ENCODE measurements at places on chromosomes 6 and 20.
A peak's percentile ranks its signal among the peaks of the same experiment; 100 is the strongest.

DNA sequence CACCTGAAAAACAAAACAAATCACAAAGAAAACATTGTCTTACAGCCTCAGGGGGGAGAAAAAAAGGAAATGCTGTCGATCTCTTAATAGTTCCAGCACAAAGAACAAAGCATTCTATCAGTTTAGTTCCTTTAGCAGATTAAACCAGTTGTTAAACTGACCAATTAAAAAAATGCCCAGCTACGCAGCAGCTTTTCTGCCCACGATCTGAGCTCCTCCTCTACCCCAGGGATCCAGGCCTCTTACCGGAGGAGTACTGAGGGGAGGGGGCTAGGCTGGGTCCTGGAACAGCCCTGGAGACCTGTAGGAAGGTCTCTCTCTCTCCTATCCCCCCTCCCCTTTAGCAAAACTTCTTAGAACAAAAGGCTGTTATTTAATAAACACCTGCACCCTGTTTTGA is 13.4 kb downstream of the PTK7 start:
- no peak for DNase-seq

- DNase-seq, result no peak
Observed at GRCh38 chr6:13402711-13403110, 74.4 kb upstream of the TBC1D7 start.

- DNase-seq, result no peak
Observed at GRCh38 chr6:158270389-158271127, 41.7 kb upstream of the TULP4 start.

DNA sequence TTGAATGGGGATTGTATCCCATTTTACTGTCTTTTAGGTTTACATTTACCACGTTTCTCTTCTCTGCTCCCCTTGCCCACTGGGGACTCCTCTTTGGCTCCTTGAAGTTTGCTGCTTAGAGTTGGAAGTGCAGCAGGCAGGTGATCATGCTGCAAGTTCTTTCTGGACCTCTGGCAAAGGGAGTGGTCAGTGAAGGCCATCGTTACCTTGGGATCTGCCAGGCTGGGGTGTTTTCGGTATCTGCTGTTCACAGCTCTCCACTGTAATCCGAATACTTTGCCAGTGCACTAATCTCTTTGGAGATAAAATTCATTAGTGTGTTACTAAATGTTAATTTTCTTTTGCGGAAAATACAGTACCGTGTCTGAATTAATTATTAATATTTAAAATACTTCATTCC is 9.1 kb upstream of the EFCAB8 start:
- DNase-seq, result no peak

- no peak for DNase-seq
Observed at GRCh38 chr20:33059741-33060390, 6.2 kb downstream of the BPIFB3 start.

DNA sequence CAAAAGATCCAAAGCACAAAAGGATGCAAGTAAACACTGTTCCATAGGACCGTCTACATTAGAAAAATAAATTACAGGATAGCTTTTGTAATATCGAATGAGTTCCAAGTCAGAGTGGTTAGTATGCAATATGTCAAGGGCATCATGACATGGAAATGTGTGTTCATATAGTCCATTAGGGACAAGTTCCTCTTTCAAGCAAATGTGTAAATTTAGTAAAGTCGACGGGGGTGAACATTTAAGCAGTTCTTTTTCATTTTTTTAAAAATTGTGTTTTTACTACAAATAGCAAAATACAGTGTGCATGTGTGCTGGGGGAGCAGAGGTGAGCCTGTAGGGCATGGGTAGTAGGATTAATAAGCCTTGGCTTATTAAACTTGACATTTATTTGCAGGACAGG is 359.0 kb downstream of the ESR1 start:
- DNase-seq, result no peak

DNA sequence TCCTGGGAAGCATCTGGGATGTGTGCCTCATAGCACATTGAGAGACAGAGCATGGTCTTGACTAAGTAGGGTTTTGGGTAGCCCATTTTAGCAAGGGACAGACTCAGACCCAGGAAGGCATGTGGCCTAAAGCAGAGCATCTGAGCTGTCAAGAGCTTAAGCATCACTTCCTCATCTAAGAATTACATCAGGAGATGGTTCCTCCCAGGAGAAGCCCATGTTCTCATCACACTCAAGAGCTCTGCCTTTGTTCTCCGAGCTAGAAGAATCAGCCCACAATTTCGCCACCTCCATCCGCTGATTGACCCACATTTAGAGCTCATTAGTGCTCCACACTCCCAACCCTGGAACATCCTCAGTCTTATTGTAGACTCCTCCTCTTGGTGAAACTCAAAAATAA is 68.3 kb downstream of the NPEPL1 start:
- DNase-seq, result no peak

GRCh38 chr6:104486035-104486434 is 373.7 kb downstream of the HACE1 start:
- DNase-seq, result no peak

DNA sequence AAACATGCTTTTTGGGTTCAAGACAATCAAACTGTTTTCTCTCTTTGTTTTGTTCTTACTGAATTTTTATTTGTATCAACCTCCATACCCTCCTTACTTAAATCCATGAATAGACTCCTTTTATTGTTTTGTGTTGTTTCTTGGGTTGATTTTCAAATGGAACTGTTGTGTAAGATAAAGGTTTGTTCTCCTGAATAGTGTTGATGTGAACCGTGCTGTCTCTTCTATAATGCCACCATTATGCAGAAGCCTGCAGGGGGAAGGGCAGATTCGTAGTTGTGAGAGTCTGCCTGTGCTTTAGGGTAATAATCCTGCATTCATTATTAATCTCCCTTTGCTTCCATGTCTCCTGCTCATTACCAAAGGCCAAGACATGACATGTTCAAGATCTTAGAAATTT is 105.9 kb downstream of the CDKAL1 start:
- no peak for DNase-seq

- DNase-seq, result no peak
Observed at GRCh38 chr6:65671922-65672321, 35.1 kb downstream of the EYS start.

- no peak for DNase-seq
Observed at GRCh38 chr20:16563066-16563806, 10.0 kb downstream of the KIF16B start.

GRCh38 chr6:120671519-120671918 is 662.8 kb downstream of the TBC1D32 start:
- DNase-seq, result no peak

- no peak for DNase-seq
Observed at GRCh38 chr6:43219814-43220213, 9.5 kb downstream of the DNPH1 start.

- no peak for DNase-seq
Observed at GRCh38 chr6:78629154-78629721, 238.1 kb upstream of the IRAK1BP1 start.

- DNase-seq, result no peak
Observed at GRCh38 chr20:36497856-36498255, 43.5 kb upstream of the MYL9 start.

DNA sequence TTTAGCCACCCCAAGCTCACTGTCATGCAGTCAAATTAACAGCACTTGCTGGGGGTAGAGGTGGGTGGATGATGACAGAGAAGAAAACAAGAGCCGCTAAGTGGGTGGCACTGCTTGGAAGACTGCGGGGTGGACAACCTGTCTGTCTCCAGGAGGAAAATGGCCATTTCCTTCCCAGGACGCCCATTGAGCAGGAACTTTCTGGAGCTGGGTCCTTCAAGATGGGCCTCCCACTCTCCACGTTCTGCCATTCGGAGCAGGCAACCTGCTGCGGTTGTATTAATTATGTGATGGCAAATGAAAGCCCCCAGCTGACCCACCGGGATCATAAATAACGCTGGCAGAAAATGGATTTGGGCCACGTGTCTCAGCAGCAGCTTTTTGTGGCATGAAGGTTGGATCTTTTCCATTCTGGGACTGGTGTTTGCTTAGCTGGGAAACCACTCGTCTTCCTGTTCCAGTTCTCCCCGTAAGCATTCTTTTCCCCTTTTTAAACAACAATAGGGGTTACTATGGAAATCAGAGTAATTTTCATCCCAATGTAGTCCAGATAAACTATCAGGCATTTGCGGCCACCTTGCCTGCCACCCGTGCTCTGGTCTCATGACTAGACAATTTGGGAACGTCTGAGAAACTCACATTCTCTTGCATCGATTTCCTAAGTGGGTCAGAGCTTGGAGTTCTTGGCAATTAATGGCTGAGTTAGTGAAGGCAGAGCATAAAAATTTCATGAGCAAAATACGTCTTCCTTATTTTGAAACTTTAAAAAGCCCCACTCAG is 215.5 kb downstream of the ANKRD60 start:
- no peak for DNase-seq

DNA sequence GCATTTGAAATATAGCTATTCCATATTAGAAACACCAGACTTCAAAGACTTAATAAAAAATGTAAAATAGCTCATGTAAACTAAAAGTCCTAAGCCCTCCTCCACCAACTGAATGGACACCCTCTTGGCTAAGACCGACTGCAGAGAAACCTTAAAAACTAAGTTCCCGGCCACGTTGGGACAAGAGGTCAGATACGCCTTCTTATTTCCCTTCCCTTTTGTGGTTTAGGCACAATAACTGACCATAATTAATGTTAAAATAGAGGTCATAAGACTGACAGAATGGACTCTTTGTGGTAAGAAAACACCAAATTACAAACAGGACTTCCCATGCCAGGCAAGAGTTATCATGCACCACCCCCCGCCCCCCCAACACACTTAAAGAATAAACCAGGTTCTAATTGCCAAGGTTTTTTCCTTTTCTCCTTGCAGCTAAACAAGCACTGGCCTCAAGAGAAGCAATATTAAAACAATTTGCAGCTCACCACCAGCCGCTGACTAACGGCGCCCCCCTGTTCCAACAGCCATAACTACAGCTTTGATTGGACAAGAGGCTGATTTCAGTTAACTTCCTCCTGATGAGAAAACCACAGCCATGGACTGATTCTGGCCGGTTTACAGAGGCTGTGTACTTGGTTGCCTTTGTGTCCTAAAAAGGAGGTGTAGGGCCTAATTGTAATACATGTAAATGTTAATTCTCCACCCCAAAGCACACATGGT is 10.7 kb upstream of the LAMP5 start:
- DNase-seq, result no peak

DNA sequence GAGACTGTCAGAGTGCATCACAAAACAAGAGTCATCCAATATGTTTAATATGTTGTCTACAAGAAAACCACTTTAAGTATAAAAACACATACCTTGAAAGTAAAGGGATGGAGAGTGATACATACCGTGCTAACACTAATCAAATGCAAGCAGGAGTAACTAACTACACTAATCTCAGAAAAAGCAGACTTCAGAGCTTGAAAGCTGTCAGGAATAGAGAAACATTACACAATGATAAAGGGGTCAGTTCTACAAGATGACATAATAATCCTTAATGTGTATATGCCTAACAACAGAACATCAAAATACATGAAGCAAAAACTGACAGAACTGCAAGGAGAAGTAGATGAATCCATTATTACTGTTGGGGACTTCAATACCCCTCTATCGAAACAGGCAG is 59.7 kb upstream of the SMIM29 start:
- DNase-seq, result no peak

- no peak for DNase-seq
Observed at GRCh38 chr6:32182555-32182981, 1.5 kb downstream of the AGER start.

GRCh38 chr6:166422201-166422940 is 39.6 kb upstream of the MPC1 start:
- no peak for DNase-seq

DNA sequence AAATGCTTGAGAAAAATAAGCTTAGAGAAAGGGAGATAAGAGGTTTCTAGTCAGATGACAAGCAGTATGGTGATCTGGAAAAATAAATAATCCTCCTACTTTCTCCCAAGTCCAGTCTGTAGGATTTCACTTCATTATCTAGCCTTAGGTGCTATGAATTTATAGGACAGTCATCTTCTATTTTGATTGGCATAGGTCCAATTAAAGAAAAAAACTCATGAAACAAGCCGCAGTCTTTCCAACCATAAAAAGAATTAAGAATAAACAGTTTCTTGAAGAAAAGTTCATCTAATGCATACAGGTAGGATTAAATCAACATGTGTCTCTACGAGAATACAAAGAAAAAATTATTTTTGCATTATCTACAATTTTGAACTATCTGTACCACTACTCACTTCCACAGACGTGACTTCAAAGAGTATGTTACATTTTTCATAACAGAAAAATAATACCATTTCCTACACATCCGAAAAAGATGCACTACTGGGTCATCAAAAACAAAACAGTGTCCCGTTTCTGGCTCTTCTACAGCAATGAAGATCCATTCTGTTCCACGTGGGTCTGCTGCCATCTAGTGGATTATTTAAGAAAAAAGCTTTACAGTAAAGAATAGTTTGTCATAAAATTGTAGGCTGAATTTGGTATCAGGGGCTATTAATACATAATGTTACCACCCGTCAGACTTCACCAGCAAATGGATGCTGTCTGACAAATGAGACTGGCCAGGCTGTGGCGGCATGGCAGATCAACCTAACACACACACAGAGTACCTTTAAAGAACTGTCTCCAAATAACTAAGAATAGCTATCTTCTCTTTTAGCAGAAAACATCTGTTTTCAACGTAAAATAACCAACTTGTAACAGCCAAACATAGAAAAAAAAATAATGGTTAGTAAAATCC is 28.9 kb downstream of the STX7 start:
- no peak for DNase-seq

DNA sequence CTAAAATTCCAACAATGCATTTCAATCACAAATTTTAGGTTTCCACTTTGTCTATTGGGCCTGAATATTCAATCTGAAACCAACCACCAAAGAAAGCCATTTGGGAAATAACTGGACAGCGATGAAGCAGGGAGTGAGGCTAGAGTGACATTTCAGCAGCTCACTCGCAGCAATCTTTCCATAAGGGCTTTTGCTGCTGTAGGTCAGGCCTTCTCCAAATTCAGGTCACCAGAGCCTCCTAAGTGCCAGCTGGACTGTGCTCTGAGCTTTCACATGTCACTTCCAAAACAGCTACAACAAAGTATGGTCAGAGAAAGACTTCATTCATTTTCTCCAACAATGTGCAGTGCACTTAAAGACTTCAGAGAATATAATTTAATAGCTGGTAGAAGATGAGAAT is 194.8 kb downstream of the FRK start:
- no peak for DNase-seq

- no peak for DNase-seq
Observed at GRCh38 chr6:163327921-163328320, 86.6 kb upstream of the QKI start.

DNA sequence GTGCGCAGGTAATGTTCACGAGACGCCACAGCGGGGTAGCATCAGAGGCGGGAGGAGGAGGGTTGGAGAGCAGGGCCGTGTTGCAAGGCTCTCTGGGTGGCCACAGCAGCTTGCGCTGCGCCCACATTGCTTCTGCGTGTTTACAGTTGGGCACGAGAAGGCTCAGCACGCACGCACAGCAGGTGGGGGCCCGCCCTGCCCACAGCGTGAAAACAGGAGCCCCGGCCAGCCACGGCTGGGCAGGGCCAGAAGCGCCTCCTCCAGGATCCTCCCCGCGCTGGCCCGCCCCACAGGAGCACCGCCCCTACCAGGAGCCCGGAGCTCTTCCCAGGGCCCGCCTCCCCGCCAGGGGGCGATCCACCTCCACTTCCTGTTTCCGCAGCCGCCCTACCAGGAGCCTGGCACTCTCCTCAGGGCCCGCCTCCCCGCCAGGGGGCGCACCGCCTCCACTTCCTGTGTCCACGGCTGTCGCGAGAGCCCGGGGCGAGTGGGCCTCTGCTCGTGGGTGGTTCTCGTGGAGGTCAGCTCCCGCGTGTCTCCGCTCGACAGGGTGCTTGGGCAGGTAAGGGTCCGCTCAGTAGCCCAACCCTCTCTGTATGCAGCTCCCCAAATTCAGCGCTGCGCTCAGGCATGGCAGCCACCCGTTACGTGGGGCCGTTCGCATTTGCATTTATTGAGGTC is at the start of gene FAM50B:
TSS of gene FAM50B (plus strand) at position 449 of the 681 bp plus-strand sequence. CDS start 439 bp downstream, outside the sequence.
- DNase-seq, result peak; percentile 86
